ENCODE measurements at places on chromosomes 2 and 18. TPM values are rescaled to one million over a fixed set of nuclear protein-coding genes. Genes with fewer than 3 reads are reported as not detected.

- DNase-seq: no peak
These were observed 8.5 kb upstream of the THNSL2 start for GRCh38 chr2:88161446-88162244.

GRCh38 chr2:60440767-60441163 is 112.7 kb downstream of the BCL11A start:
- DNase-seq: no peak

DNA sequence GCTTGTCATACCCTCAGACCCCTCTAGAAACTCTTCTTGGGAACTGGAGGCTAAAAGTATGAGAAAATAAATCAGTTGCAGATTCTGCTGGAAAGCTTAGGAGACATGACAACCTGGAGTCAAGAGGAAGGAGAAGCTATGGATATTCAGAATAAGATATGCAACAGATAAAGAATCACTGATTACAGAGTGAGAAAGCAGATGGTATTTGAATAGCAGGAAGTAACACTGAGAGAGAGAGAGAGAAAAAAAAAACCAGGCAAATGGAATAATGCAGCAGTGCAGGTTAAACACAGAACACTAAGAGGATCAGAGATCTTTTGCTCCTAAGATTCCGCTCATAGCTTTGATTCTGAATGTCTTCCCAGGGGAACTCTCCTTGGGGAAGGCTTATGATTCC is 1284.1 kb upstream of the NXPH2 start:
- DNase-seq: no peak

DNA sequence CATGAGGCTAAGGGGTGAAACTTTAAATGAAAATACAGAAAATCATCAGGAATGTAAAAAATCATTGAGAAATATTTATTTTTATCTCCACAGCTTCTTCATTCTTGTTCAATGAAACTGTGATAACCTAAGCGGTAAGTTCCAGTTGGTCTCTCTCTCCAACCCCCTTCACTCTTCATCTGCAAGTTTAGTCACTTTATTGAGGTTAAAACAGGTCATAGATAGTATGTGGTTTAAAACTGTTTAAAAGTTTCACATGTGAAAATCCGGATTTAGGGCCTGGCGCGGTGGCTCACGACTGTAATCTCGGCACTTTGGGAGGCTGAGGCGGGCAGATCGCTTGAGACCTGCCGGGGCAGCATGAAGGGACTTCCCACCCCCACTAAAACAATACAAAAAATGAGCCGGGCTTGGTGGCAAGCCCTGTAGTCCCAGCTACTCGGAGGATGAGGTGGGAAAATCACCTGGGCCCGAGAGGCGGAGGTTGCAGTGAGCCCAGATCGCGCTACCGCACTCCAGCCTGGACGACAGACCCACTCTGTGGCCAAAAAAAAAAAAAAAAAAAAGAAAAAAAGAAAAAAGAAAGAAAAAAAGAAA is 1.6 kb upstream of the PHLPP1 start:
- DNase-seq: no peak

Gene EHD3
- 4.3 TPM for total RNA-seq

Gene TCF7L1
- total RNA-seq: 2.4 TPM

Gene NOL4
- not detected for total RNA-seq

Measured in lower leg skin (tissue), 4 donors.